ENCODE measurements at places on chromosomes 3 and 15.

GRCh38 chr3:127835993-127836882 lies 13.9 kb upstream of the MGLL start:
- no peak for DNase-seq

DNA sequence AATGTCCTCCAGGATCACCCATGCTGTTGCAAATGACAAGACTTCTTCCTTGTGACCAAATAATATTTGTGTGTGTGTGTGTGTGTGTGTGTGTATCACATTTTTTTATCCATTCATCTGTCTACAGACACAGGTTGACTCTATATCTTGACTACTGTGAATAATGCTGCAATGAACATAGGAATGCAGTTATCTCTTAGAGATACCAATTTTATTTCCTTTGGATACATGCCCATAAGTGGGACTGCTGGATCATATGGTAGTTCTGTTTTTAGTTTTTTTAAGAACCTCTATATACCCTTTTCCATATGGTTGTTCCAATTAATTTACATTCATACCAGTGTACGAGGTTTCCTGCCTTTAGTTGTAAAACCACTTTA lies 41.7 kb downstream of the GPR176 start:
- DNase-seq: no peak

GRCh38 chr15:68389041-68389930 lies 42.7 kb downstream of the ITGA11 start:
- DNase-seq: no peak

GRCh38 chr3:154898916-154899315 lies 181.2 kb upstream of the MME start:
- DNase-seq: no peak

- peak; percentile 73 for DNase-seq
These were observed 129.8 kb upstream of the GBE1 start for GRCh38 chr3:81891055-81891895.

- no peak for DNase-seq
These were observed 4.8 kb downstream of the CSRNP1 start for GRCh38 chr3:39148435-39149058.

DNA sequence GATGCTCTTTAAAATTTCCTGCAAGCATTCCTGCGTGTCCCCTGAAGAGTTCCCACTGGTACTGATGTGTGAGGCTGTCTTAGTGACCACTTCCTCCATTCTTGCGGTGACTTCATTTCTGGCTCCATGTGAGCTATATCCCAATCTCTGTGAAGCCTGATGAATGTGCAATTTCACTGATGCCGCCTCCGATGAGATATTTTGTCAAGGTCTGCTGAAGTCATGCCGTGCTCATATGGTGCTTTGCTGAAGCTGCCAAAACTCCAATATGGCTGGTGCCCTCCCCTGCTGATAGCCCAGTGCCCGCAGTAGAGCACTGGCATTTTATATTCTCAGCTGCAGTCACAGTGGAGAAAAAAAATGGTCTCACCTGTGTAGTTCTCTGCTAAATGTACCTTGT lies 271.5 kb downstream of the EFHB start:
- DNase-seq: no peak

DNA sequence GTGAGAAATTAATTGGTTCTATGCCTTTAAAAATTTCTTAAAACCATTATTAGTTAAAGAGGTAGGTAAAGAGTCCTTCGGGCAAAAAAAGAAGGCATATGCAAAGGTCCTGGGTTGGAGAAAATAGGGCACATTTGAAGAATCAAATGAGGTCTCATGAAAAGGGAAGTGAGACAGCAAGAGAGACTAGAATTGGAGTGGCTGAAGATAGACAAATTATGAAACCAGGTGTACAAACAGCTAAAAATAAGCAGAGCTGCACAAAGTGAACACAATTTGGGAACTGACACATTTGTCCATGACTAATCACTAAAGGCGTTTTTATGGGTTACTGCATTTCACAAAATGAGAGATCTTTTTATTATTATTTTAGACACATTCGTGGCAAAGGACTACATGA lies 581.2 kb downstream of the PYDC2 start:
- DNase-seq: no peak

DNA sequence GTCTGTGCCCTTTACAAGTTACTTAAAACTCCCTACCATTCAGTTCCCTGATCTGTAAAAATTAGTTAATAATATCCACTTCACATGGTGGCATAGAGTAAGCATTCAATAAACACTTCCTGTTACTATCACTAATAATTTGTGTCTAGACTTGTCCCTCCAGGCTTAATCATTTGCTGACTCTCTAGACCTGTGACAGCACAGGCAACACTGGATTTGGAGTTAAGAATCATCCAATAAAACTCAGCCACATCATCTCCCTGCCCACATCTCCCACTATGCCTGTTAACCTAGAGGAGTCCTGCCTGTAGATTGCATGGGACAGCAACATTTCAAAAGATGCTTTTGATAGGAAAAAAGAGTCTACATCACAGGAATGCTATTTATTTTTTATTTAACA lies 564.6 kb downstream of the MFSD1 start:
- DNase-seq: no peak

- DNase-seq: no peak
These were observed 378.7 kb upstream of the TGFBR2 start for GRCh38 chr3:30227571-30228301.

DNA sequence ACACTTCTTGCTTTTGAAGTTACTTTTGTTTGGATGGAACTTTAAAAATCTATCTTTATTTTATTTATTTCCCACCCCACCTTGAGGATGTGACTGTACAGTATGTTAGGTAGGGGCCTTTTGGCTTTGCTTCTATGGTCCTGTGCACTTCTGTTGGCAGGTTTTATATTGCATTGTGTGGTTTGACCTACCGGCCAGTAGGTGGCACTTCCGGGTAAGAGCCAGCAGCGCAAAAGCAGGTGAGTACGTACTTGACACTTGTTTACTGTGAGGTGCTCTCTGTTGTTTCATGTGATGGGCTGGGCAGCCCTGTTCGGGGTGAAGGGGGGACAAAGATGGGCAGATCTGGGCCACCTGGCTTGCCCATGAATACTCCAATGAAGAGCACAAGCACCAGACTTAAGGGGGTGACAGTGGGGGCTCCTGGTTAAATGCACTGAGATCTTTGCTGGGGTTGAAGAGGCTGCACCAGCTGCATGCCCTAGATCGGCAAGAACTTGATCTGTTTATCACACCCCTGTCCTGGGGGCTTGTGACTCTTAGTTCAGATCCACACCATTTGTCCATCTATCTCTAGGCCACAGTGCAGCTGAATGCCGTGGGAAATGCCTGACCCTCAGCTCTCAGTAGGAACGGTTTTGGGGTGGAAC lies 131.6 kb downstream of the NLGN1 start:
- no peak for DNase-seq

GRCh38 chr15:76998663-76999285 lies 3.8 kb downstream of the PSTPIP1 start:
- no peak for DNase-seq

- DNase-seq: no peak
These were observed 216.7 kb upstream of the CFAP20DC start for GRCh38 chr3:59266551-59266950.

GRCh38 chr3:114498539-114499370 lies 204.9 kb downstream of the TIGIT start:
- no peak for DNase-seq

DNA sequence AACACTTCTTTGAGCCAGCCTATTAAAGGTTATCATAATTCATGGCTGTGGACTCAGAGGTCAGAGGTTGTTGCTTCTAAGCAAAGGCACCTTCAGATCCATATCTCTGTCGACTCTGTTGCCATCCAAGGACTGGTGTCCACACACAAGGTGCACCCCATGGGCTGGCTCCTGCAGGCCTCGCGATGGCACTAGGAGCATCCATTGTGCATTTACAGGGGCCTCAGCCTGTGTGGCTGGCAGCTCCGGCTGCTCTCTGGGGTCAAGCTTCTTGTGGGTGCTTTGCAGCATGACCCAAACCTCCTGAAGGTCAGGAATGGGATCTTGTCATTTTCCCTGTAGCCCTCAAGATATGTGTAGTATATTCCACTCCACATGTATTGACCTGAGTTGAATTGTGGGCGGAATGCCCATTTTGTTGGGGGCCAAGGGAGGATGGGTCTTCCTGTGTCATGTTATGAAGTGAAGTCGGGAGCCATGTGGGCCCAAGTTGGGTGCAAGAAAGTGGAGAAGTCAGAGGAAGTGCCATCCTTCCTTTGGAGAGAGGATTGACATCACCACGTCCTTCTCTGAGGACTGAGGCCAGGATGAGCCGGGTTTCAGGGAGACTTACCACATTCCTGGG lies 43.9 kb downstream of the CHDH start:
- DNase-seq: no peak

GRCh38 chr3:135440746-135441145 lies 524.8 kb upstream of the PPP2R3A start:
- DNase-seq: no peak

DNA sequence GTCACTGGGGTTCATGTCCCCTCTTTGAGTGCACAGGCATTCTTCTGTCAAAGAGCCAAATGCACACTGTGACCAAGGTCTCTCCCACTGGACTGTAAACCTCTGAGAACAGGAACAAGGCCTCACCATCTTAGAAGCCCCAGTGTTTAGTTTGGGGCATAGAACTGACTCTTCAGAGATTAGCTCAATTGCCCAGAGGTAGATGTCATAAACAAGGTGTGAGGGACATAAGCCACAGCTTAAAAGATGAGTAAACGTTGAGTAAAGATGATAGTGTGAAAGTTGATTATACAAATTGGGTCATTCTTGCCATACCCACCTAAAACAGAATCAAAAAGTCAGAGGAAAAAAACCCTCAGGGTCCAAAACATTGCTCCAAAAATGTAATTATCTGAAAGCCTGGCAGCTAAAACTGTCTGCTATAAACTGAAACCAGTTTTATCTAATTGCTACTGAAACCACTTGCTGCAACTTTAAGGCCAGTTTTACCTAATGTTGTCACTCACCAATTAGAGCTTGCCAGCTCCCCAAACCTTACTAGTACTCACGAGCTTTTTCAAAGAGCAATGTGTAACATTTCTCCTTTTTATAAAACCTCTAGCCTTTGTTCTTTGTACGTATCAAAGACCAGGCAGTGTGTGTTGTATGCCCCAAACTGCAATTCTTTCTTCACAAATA lies 415.2 kb downstream of the RAP2B start:
- DNase-seq: no peak

DNA sequence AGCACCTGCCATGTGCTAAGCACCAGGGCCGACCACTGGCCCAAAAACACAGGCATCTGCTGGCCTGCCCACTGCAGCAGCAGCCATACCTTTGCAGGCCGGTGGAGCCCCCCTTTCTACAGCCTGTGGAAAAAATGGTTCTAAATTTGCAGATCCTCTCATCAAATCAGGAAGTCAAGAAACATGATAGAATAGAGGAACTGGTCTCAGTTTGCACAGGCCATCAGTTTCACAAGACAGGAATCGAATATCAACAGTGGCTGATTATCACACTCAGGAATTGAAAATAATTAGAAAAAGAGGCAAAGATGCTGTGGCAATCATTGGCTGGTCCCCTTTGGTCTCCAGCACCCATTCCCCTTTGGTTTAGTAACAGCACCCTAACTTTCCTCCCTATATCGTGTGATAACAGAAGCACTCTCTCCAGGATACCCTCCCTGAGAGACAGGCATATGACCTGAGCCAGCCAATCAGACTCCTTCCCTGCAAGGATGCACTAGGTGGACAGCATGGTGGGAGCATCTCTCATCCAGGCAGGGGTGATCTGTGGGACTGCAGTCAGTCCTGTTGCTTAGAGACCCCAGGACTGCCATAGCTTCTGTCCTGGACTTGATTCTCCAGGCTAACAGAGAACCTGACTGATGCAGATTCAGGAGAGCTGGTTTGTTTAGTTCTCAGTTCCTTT lies 3.5 kb upstream of the PAK6 start:
- no peak for DNase-seq

DNA sequence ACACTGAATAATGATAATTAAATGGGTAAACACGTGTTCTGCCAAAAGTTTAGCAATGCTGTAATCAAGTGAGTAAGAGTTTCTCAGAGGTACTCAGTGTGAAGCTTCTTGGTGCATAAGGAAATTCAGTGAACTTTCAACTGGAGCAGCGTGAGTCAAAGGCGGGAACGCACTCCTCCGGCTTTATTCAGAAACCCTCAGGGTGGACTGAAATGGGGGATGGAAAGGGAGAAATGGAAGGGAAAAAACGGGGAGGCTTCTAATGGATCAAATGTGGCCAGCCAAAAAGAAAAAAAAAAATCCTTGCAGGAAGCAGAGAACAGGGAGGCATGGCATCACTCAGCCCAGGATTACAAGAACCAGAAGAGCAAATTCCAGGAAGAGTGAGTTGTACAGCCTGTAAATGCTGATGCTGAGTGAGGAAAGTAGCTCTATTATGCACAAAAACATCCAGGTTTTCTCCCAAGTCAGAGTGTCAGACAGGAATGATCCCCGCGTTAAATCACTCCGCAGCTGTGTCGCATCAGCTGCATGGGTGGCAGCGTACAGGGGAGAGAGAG lies 85.3 kb downstream of the ASB7 start:
- DNase-seq: no peak

GRCh38 chr3:37952564-37952963 lies 38.0 kb upstream of the VILL start:
- DNase-seq: no peak

DNA sequence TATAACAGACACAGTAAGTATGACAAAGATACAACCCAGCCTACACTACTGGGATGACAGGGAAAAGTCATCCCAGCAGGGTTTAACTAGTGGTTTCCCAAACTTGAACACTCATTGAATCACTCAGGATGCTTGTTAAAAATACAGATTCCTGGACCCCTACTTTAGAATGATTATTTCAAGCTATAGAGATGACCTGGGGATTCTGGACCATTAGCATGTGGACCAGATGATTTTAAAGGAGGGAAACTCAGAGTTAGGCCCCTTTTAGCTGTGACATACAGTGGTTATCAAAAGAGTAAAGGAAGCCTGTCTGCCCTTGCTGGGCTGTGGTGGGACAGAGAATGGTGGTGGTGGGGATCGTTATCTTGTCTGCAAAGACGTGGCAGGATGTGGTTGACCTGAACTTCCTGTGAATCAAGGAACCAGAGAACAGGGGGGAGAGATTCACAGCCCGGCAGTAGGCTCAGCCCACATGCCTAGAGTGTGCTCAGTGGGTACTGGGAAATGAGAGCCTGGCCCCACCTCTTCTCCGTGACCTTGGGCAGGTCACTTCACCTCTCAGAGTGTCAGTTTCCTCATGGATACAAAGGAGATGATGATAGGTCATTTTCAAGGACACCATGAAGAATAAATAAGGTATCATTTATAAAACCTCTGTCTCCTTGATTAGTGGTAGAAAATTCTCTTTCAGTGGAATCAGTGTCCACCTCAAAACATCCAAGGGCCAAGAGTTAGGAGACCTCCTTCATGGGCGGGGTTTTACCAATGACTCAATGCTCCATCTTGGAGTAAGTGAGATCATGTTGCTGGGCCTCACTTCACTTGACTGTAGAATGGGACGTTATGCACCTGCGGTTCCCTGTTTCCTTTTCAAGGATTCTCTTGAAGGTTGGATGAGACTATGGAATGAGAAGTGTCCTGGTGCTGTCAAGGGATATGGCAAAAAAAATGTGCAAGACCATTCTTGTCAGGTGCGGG lies 306.5 kb downstream of the RPLP1 start:
- DNase-seq: no peak

DNA sequence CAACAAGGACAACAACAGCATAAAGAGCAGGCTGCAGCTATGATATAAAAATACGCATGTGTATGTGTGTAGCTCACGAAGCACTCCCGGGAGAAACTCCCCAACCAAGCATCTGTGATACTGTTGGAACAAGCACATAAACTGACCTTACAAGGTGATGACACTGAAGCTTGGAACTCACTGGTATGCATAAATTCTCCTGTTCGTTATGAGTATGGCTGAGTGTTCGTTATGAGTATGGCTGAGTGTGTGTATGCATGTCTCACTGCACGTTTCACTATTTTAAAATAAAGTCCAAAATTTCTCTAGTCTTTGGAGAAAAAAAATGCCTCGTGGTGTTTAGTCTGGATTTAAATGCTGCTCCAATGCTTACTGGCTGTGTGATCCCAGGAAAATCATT lies 256.8 kb downstream of the RORA start:
- no peak for DNase-seq

Data from NCI-H1105 treated with DMSO at 0.1 percent for 48 hours (cell line).